LHCN-M2 (cell line): ENCODE measurements at places on chromosomes 16 and 17. TPM values are rescaled to one million over a fixed set of nuclear protein-coding genes. Genes with fewer than 3 reads are reported as not detected.

GRCh38 chr16:31529108-31529936, 1.6 kb downstream of the AHSP start:
- DNase-seq = no peak

DNA sequence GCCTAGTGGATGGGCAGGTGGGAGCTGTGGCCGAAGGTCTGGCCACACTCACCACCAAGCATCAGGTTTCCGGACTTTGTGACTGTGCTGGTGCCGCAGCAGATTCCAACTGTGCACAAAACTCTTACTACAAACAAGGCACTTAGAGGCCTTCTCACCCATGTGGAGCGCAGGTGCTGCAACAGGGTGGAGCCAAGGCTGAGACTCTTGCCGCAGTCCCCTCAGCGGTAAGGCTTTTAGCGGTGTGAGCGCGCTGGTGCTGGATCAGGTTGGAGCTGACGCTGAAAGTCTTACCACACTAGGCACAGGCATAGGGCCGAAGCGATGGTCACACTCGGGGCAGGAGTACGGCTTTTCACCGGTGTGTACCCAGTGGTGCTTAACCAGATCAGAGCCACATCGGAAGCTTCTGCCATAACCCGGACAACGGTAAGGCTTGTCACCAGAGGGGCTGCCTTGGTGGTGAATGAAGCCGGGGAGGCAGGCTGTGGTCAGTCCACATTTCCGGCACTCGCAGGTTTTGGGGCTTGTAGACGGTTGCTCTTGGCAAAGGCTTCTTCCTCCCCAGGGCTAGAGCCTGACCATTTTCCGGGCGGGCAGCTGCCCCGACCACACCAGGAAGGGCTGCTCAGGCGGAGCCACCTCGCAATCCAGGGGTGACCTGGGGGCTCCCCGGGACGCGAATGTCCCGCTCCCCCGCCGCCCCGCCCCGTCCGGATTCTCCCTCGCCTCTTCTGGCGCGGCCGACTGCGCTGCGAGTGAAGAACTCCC, 1.0 kb upstream of the ARMC5 start:
- DNase-seq = peak; percentile 47

The ITGAX gene
- total RNA-seq = not detected in 2 replicates

The ARL5C gene
- total RNA-seq = not detected in 2 replicates

The RRAD gene
- 1.1 and 1.7 TPM in 2 replicates for total RNA-seq

- peak; percentile 4 for DNase-seq
Observed at GRCh38 chr17:77734371-77735080, 224.0 kb upstream of the TNRC6C start.

DNA sequence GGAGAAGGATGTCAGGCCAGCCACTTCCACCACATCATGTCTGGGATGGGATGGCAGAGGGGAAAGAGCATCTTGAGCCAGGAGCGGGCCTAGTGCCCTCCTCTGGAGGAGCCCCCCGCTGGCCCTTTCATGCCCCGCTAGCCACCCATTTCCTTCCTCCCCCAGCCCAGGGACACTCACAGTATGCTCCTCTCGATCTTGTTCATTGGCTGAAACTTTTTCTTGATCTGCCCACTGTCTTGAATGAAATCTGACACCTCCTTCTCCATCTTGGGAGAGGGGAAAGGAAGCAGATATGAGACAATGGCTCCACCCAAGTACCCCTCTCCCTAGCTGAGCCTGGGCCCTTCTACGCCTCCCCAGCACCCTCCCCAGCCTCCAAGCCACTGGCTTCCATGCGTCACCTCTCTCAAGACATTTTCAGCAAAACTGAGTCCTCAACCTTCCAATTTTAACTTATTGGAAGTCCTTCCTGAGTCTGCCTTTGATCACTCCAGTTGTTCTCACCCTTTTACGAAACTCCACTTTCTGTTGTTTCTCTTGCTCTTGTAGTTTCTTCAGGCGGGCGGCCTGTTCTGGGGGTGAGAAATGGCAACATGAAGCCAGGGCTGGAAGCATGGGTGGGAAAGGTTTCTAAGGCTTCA, 7.2 kb downstream of the SPAG7 start:
- no peak for DNase-seq
